NCI-H1930 (cell line): ENCODE measurements at places on chromosomes 1 and 21.

DNA sequence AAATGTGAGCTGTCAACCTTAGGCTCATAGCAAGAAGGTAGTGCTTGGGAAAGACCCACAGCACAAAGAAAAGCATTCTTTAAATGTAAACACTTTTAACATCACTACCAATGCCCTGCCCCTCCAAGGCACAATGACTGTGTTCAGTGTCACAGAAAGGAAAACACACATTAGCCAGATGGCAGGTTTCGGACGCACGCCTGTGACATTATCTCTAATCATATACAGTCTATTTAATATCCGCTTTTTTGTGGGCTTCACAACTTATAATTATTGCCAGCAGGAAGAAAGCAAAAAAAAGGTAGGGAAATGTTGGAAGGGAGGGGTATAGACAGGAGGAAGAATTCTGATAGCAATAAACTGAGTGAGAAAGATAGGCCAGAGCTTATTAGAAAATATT, 112.4 kb upstream of the BEND5 start:
- DNase-seq: peak; percentile 37

DNA sequence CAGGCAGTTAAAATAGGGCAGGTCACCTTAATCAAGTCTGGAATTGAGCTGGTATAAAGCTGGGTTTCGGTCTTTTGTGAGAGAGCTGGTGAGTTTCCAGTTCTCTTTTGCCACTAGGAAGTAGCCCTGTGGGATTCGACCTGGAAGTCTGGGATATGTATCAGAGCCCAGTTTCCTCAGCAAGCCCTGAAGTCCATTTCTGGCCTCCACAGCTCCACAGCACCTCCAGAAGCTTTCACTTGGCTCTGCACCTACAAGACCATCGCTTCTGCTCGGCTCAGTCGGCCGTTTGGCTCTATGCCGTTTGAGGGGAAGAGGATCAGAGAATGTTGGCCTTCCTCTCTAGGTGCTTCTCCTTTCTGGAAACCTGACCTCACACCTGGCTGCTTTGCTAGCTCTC, 148.0 kb downstream of the GALNT2 start:
- no peak for DNase-seq

DNA sequence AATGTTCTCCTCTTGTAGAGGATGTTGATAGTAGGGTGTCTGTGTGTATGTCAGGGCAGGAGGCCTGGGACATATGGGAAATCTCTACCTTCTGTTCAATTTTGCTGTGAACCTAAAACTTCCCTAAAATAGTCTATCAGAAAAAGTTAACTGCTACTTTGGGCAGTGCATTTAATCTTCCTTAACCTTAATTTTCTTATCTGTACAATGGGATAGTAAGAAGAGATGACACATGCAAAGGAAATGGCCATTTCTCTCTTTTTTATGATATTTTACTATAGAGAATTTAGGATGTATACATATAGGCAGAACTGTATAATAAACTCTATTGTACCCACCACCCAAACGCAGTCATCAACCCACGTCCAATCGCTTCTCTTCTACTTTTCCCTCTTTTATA, 8.6 kb downstream of the AGO3 start:
- no peak for DNase-seq

GRCh38 chr1:235024711-235025421, 103.8 kb downstream of the TOMM20 start:
- no peak for DNase-seq

- DNase-seq: no peak
These were observed 832.0 kb upstream of the PRMT6 start for GRCh38 chr1:106224426-106224825.

DNA sequence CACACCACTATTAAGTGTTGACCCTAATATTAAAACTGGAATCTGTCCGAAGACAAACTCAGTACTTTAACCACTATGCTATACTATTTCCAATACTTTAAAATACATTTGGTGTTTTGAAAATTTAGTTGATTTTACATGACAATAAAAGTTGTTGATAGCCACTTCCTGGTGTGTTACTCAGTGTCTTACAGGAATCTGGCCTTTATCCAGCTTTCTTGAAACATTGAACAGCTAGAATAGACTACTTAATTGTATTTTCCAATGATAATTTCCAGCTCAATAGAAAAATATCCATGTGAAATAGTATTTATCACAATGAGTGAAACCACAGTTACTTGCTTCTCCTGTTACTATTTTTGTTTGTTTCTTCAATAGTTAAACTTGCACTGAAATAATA, 369.6 kb upstream of the ADGRL4 start:
- DNase-seq: no peak

- DNase-seq: no peak
These were observed 1.8 kb downstream of the THEM4 start for GRCh38 chr1:151907363-151908139.

DNA sequence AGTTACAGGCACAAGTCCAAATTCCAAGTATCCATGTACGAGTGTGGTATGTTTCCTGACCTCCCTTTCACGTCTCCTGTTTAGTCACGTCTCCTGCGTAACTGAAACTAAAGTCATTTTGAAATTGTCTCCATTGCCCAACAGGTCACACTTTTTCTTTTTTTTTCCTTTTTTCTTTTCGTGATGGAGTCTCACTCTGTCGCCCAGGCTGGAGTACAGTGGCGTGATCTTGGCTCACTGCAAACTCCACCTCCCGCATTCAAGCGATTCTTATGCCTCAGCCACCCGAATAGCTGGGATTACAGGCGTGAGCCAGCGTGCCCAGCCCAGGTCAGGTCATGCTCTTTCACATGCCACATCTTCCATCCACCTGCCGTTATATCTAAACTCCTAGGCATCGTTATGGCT, 38.2 kb downstream of the L1TD1 start:
- DNase-seq: no peak

DNA sequence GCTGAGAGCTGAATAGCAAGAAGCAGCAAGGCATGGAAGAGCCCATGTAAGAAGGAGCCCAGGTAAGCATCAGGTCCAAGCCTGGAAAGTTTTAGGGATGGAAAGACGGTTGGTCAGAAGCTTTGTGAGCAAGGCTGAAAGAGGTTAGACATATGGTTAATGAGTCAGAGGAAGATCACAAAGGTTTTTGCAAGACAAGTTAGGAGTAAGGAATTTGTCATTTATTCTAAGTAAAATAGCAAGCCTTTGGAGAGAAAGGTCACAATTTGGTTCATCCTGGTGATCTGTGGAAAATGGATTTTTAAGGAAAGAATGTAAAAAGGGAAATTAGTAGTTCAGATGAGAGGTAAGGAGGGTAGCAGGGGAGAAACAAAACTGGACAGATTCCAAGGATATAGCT, 106.7 kb downstream of the DPYD start:
- no peak for DNase-seq

DNA sequence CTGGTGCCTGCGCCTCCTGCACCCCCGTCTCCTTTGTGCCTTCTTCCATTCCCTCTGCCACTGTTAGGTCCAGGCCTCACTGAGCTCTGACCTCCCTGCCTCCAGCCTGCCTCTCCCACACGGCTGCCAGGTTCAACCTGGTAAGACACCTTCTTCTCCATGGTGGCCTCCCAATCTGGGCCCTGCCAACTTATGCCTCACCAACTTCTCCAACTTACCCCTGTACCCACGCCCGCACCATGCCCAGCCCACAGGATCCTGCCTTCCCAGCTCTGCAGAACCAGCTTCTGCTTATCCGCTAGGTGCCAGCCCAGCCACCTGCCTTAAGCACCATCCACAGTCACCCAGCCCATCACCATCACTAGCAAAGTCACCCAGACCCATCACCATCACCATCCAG, 37.2 kb downstream of the PDE9A start:
- no peak for DNase-seq

DNA sequence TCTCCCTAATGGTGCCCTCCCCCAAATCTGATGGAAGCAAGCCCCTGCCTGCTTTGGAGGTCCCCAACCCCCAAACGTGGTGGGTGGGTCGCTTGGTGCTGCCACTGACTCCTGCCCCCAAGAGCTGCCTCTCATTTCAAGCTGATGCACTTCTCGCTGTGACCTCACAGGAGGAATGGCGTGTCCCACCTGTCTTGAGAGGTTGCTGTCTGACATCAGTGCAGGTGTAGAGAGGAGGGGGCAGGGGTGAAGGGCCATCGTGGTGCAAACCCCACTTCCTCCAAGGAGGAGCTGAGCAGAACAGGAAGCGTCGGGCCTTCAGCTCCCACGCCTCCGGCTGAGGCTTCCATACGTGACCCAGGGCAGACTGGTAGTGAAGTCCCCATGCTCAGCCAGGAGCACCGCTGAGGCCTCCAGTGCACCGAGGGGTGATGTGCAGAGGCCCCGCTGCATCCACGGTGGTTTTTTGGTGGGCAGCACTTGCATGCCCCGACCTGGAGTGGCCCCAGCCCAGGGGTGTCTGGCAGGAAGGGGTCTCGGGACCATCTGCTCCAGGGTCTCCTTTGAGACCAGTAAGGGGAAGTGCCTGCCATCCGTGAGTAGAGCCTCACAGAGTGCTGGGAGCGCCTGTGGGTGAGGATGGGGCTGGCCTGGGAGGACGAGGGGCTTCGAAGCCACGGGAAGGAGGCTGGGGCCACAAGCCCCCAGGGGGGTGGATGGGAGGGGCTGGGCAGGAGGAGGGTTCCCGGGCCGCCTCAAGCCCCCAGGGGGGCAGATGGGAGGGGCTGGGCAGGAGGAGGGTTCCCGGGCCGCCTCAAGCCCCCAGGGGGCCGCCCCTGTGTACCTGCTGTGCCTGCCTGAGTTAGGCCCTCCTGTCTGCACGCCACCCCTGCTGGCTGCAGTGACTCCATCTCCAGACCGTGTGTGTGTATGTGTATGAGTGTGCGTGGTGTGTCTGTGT, 39.8 kb downstream of the WDR4 start:
- DNase-seq: no peak

DNA sequence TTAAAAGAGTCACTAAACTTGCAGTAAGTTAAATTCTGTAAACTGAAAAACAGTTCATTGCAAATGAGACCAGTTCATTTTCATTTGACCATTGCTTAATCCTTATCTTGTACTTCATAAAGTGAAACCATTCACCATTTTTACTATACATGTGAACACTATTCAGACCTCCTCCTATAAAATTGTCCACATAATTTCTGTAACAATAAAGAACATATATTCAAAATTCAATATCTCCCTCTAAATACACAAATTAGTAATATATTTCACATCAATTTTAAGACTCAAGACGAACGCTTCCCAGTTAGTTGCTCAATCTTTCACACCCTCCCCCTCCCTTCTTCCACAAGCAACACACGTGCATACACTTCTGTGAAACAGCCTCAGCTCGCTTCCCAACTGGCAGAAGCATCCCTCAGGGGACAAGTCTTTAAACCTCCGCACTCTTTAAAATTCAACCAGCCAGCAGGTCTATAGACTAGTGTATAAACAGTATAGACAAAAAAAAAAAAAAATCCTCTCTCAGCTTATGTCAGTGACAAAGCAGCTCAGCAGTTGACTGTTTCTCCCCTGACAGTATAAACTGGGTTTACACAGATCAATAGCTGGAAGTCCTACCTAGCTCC, 99.6 kb downstream of the DENND1B start:
- DNase-seq: peak; percentile 14

DNA sequence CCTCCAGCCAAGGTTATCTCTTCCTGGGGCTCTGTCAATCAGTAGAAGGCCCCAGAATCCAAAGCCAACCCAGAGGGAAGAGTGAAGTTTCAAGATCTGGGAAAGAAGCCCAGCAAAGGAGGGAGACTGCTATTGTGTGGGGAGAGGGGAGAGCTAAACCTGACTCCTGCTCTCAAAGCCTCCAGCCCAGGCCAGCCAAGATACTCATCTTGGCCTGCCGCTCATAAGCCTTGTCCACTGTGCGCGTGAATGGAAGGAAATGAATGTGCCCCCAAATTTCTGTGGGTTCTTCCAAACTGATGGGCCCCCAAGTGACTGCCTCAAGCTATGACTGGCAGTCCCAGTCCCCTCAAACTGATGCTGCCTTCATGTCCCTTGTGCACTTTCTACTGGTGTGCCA, 2.0 kb downstream of the PLXNA2 start:
- DNase-seq: no peak
